ENCODE measurements at places on chromosomes 3 and 15.

DNA sequence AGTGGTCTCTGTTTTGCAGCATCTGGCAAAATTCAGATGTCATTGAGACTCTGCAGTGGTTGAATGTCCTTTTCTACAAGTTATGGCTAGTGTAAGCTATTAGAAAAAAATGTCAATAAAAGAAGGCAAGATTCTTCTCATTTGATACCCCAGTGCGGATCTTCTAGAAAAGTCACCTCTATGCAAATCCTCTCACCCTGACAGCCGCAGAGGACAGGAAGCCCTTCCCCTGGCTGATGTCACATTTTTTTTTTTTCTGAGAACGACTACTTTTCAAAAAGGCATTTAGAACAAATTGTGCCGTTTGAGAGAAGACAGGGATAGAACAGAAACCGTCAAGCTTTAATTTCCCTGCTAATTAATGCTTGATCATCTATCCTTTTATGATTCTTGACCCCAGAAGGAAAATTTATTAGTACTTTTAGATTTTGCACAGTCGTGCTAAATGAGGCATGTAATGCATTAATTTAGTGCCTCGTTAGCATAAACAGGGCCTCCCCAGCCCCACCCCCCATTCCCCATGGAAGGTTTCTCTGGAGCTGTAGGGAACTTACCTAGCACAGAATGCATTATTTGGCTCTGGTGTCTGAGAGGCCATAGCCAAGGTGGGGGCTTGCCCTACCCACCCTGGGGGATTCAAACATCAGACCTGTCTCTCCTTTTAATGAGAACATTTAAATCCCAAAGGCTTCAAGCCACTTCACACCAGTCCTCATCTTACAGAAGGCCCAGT lies 183.8 kb downstream of the OPA1 start:
- DNase-seq: no peak

DNA sequence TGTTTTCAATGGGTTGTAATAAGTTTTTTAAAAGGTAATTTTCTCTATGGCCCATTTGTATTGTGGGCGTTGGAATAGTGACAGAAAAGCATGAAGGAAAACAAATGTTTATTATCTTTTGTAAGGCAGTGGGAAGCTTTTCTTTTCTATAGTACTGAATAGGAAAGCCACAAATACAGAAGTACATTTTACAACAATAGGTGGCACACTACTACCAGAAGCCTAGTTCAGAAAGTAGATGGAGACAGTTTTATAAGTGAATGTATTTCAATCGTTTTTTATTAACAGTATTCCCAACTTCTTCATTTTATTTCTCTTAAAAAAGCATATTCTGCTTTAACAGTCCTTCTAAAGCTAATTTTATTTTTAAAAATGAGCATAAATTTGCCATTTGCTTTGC lies 296.7 kb downstream of the PTPRG start:
- DNase-seq: no peak

GRCh38 chr15:38564557-38565286 lies at the start of gene RASGRP1:
RASGRP1 (minus strand) TSS chr15:38564814; CDS start chr15:38564628, 186 bp downstream.
- no peak for DNase-seq

DNA sequence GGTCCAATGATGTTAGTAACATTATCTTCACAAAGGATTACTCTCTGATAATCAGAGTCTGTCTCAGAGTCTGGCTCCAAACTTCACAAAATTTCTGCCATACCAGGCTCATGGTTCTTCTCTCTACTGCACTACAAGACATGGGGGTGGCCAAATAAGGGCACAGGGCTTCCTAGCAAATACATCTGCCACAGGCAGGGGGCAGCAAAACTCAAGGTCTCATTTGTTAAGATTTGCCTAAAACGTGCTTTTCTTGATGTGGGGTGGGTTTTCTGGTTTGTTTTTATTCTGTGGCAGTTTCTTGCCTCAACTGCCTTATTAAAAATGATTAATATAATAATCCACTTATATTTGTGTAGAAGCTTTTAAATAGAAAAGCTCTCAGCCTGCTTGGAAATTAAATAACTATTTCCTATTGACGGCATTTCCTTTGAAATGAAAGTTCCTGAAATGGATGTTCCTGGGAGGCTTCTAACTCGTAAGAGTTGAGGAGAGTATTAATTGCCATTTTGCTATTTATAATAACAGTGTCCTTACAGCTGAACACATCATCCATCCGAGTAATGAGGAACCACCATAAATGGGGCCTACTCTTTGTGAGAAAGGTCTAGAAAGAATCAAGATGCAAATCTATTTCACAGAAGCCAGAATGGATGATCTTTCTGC lies 53.8 kb downstream of the SST start:
- DNase-seq: no peak

- no peak for DNase-seq
These were observed at the start of gene RASL12 for GRCh38 chr15:65067645-65068402. RASL12 (minus strand) TSS chr15:65067991; CDS start chr15:65067835, 156 bp downstream.

- DNase-seq: peak; percentile 53
These were observed 611 bp downstream of the CTDSPL2 start for GRCh38 chr15:44427756-44428724.

DNA sequence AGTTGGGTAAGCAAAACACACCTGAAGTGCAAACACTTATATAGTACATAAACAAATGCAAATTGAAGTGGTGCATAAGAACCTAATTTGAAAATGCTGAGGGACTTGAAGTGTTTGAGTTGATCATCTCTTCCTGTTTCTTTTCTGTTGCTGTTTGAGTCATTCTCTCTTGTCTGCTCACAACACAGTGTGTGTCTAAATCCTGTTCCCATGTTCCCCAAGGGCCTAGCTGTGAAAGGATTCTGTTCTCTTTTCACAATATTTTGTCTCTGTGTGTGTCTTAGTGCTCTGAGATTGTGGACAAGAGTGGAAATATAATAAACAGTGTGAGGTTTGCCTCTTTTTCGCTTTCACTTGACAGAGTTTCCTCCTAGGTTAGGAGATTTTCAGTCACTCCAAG lies 6.1 kb downstream of the CD96 start:
- DNase-seq: no peak

DNA sequence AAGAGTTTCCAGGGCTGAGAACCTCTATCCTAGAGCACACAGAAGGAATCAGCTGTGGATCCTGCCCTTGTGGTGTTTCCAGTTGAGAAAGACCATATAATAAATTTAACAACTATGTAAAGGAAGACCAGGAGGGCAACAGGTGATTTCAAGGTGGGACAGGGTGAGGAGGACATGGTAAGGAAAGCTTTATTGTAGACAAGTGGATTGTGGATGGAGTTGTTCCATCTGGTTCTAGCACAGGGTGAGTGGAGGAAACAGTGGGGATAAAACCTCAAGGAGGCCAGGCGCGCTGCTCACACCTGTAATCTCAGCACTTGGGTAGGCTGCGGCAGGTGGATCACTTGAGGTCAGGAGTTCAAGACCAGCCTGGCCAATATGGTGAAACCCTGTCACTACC lies 17.1 kb downstream of the SIAH2 start:
- DNase-seq: no peak

DNA sequence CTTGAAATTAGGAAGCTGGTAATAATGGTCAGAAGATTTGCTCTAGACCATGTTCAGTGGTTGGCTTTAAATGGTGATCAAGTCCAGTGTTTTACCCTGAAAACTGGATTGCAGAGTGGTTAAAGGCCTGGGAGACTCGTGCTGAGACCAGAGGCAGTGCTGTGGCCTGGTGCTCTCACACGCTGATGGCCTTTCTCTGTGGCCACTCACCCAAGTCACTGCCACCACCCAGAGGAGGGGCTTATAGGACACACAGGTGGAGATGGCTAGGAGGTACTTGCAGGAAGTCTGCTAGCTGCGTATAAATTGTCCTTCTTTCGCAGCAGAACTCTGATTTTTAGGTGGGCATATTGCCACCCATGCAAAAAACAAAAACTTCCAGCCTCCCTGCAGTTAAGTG lies 6.2 kb upstream of the EHD4 start:
- no peak for DNase-seq

DNA sequence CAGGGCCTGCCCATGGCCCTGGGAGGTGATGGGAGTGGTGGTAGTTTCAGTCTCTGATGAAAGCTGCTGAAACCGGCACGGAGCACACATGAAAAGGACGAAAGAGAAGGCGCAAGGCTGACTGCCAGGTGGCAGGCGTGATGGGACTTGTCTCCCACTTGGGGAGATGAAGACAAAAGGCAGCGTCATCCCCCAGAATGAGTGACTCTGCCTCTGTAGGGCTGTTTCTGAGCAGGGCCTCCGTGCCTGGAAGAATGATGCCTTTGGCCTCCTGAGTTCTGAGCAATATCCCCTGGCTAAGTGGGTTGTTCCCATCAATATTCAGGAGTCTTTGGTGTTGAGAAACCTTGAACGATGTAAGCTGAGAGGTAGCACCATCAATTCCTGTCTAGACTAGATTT lies 237.8 kb downstream of the OPA1 start:
- peak; percentile 34 for DNase-seq

DNA sequence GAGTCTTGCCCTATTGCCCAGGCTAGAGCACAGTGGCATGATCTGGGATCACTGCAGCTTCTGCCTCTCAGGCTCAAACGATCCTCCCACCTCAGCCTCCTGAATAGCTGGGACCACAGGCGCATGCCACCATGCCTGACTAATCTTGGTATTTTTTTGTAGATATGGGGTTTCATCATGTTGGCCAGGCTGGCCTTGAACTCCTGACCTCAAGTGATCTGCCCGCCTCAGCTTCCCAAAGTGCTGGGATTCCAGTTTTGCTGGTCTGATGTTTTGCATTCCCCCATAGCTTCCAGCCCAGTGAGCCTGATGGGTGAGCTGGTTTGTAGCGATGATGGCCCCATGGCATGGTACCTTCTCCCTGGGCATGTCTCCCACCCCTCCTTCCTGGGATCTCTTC lies 4.7 kb upstream of the MESP1 start:
- DNase-seq: no peak

- DNase-seq: peak; percentile 80
These were observed 185.6 kb downstream of the PLCL2 start for GRCh38 chr3:17070161-17070959.

DNA sequence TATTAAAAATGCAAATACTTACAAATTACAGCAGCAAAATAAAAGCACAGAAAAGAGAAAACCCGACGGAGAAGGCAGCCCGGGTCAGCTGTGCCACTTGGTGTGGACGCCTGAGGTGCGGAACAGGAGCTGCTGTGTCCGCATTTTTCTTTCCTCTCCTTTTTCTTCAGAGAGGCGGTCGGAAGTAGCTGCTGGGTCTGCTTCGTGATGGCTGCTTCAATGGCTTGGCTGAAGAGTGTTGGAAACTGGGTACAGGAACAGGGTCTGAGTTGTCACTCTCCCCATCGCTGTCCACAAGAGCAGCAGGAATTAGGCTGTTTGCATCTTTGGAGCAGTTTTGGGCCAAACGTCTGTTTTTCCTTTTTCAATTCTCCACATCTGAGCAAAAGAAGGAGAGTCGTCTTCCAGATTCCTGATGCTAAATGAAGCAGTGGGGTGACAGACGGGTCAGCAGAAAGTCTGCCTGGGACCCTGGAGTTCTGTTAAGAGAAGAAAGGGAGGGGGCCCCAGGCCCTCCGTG lies 53.5 kb upstream of the ARL8B start:
- DNase-seq: no peak

GRCh38 chr3:58299839-58300516 lies 6.1 kb upstream of the RPP14 start:
- no peak for DNase-seq

DNA sequence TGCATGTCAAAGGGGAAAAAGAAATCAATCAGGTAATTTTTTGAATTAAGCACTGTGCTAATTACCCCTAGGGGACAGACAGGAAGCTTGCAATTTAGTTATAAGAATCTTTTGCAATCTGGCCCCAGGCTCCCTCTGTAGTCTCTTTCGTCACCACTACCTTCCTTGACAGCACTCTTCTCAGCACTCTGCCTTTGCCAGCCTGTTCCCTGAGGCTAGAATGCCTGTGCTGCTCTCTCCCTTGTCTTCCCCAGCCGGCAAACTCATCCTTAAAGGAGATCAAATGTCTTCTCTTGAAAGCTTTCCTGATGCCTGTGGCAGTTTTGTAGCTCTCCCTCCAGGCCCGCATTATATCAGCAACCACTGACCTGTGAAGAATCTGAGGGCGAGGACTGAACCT lies 32.4 kb upstream of the PRTG start:
- no peak for DNase-seq

DNA sequence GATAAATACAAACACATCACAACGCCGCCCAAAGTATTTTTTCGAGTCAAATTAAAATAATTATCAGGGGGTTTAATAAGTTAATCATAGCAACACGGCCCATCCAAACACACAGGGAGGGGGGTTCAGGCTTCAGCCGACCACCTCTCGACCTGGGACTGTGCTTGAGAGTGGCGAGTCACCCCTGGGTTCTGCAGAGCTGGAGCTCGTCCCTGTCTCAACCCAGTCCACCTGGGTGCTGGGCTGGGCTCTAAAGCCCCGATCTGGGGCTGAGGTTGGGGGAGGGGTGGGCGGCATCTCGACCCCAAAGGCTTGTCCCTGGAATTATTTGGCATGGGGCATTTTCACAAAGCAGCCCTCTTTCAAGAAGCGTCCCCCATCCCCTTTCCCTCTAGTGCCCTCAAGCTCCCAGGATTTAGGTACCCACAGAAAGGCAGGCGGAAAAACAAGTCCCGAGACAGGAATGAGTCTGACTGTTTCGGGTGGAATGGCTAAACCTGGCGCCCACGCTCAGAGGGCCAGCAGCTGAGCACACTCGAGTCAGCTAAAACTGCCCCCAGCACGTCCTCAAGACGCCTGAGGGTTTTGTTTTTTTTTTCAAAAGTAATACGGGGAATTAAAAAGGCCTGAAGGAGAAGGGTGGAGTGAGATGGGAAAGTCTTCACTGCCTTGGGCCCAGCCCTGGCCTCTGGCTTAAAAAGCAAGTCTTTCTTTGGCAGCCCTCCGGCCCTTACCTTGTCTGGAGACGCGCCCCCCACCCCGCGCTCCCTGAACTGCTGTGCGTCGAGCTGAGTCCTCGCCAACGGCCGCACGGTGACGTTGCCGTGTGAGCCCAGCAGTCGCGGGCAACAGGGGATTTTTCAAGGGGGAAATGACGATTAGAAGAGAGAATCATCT lies 32.5 kb downstream of the NR2F2 start:
- DNase-seq: no peak

DNA sequence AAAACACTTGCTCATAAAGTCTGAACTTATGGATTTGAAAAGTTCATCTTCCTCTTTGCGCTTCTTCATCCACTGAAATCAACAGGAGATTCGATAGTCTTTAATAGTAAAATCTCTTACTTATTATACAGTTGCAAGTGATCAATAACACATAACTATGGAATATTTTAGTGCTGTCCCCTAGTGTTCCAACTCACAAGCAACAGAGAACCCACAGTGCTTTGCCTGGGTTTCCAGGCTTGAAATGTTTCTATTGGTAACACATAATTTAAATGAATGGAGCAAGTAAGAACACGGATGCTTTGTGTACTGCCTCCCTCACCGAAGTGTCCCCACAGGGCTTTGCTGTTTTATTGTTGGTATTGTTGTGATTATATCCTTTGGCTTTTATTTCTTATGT lies 93.5 kb downstream of the WDR72 start:
- DNase-seq: no peak

GRCh38 chr3:106323586-106323985 lies 454.8 kb upstream of the CBLB start:
- DNase-seq: no peak

- DNase-seq: no peak
These were observed 21.7 kb downstream of the SLC6A1 start for GRCh38 chr3:11014253-11014652.

GRCh38 chr3:139577909-139578308 lies 38.4 kb upstream of the RBP1 start:
- DNase-seq: no peak

All from NCI-H446 treated with DMSO at 0.1 percent for 48 hours (cell line).